Activated T-cell treated with anti-CD3 and anti-CD28 coated beads for 4 hours (primary cell): ENCODE measurements at places on chromosomes 2 and 18.

GRCh38 chr18:34659579-34660517, 50.2 kb upstream of the DTNA start:
- no peak for DNase-seq

DNA sequence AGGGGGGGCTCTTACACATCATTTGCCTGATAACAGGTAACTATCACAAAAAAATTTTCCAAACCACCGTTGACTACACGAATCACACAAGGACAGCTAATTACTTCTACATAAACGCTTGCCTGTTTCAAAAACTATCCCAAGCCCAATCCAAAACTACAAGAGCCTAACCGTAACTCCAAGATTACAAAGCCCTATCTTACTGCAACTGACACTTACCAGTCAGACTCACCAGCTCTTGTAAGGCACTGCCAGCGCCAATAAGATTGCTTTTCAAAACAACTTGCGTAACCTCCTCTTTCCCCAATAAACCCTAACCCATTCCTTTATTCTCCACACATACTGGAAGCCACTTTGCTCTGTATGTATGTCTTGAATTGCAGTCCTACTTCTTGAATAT, 148.4 kb downstream of the NBAS start:
- no peak for DNase-seq

DNA sequence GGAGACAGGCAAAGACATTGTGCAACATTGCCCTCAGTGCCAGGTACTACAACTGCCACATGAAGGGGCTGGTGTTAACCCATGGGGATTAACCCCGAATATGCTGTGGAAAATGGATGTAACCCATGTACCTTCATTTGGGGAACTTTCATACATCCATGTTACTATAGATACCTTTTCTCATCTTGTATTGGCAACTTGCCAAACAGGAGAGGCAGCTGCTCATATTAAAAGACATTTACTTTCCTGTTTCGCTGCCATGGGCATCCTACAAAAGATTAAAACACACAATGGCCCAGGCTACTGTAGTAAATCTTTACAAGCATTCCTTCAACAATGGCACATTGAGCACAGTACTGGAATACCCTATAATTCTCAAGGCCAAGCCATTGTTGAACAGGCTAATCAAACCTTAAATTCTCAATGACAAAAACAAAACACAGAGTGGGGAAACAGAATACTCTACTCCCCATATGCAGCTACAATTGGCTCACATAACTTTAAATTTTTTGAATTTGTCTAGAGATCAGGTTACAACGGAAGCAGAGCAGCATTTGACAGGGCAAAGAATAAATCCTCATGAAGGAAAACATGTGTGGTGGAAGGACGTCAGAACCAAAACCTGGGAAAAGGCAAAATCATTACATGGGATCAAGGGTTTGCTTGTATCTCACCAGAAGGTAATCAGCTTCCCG, 1723.5 kb upstream of the LRRTM1 start:
- no peak for DNase-seq

- DNase-seq = no peak
Observed at GRCh38 chr2:23589220-23589647, 204.3 kb downstream of the KLHL29 start.

- DNase-seq = no peak
Observed at GRCh38 chr2:106694964-106695470, 190.9 kb downstream of the ST6GAL2 start.

DNA sequence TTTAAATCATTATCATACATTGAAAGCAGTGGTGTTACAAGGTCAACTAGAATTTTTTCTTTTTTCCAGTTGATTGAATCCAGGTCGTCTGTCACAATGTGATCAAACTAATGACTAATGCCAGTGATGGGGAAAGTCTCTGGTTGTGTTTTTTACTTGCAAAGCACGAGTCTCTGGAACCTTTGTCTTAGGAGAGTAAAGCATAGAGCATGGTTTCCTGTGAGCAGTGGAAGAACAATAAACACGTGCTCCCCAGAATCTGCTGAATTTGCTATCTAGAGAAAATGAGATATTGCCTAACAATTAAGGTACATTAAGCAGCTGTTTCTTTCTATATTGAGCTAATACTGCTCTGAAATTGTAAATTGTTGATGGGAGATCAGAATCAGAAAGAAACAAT, 1332.4 kb upstream of the TMEFF2 start:
- DNase-seq = no peak

DNA sequence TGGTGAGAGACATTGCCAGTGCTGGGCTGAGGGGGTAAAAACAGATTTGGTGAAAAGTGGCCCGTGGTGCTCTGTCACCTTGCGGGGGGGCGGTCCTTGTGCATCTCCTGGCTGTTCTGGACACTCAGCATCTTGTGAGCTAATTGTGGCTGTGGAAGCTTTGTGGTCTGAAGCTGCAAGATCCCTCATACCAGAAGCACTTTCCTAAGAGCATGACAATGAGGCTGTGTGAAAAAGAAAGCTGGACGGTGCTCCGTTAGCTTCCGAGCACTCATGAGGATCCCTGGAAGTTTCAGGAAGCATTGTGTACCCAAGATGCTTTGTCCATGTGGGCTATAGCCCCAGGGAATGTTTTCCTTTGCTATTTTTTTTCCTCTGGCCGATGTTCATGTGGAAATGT, 74.5 kb downstream of the CABLES1 start:
- DNase-seq = no peak

GRCh38 chr2:181438261-181438660, 18.9 kb upstream of the ITGA4 start:
- no peak for DNase-seq

DNA sequence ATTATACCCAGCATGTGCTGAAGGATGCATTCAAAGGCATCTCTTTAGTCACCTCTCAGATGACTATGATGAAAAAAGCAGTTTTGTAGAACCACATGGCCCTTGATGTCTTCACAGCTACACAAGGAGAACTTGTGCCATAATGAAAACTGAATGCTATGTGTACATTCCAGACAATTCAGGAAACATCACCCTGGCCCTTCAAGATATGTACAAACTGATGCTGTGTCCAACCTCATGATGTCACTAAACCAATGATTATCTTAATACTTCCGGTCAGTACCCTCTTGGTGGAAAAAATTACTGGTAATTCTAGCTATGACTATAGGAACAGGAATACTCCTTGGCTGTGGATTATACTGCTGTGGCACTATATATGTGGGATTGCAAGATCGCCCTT, 20.0 kb downstream of the DUSP11 start:
- DNase-seq = no peak

DNA sequence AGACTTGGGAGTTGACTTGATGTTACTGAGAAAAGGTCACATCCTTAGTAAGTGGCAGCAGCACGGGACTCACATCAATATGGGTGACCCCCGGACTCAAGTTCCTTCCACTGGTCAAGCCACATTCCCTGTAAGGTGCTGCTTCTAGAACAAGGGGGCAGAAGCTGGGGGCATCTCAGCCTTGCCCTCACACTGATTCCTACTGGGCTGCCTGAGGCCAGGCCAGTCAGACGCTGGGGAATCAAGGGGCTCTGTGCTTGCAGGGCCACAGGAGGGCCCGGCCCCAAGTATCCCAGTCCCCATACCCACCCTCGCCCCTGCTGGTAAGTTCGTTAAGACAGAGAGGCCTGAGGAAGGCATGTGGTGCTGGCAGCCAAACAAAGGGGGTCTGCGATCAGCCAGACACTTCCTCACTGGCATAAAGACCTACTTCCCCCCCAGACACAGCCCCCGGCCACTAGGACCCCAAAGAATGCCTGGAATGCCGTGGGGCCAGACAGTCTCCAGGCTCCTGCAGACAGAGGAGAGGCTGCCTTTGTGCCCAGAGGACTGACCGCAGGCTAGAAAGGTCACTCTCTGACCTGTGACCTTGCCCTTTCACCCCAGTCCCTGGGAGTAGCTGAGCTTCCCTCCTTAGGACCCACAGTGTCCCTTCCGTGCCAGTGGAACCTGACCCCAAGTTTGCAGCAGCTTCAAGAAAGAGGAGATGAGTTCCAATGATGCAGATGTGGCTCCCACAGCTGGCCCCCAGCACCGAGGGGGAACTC, 83.6 kb downstream of the HS1BP3 start:
- DNase-seq = no peak

GRCh38 chr2:197077336-197077735, 150.8 kb upstream of the PGAP1 start:
- DNase-seq = no peak

- DNase-seq = peak; percentile 1
Observed at GRCh38 chr2:156589381-156590079, 153.4 kb downstream of the GPD2 start.

- no peak for DNase-seq
Observed at GRCh38 chr2:137521653-137522619, 442.3 kb upstream of the HNMT start.

DNA sequence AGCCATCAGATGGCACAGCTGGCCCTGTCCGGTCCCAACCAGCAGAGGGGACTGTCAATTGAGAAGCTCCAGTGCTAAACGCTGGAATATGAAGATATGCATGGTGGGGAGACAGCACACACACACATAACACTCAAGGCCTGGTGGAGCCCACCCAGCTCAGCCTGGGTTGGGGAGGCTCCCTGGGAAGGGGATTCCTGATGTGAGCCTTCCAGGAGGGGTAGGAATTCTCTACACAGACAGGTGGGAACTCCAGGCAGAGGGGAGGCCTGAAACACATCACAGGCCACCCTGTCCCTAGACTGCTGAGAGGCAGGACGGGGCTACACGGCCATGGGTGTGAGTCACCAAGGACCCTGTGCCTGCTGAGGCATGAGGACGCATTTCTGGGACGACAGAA, 49.4 kb upstream of the SH3RF3 start:
- DNase-seq = no peak

DNA sequence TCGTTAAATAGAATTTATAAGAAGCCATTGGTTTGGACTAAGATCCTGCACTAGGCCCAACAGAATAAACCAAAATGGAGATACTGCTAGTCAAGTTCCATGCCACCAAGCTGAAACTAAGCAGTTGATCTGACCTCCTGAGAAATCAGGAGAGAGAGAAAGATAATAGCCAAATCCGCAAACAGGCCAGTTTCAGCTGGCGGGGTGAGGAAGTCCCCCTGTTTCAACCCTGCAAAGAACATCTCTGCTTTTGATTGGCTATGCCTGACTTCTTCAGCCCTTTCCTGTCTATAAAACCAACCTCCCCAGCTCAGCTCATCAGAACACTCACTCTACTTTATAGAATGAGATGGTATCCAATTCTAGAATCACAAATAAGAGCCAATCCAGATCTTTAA, 543.3 kb upstream of the ID2 start:
- no peak for DNase-seq

DNA sequence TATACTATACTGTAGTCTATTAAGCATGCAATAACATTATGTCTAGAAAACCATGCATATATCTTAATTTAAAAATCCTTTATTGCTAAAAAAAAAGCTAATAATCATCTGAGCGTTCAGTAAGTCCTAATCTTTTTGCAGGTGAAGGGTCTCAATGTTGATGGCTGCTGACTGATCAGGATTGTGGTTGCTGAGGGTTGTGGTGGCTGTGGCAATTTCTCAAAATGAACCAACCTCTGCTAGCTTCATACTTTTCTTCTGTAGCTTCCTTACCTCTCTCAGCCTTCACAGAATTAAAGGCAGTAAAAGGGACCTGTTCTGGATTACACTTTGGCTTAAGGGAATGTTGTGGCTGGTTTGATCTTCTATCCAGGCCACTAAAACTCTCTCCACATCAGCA, 235.8 kb downstream of the NBAS start:
- no peak for DNase-seq

DNA sequence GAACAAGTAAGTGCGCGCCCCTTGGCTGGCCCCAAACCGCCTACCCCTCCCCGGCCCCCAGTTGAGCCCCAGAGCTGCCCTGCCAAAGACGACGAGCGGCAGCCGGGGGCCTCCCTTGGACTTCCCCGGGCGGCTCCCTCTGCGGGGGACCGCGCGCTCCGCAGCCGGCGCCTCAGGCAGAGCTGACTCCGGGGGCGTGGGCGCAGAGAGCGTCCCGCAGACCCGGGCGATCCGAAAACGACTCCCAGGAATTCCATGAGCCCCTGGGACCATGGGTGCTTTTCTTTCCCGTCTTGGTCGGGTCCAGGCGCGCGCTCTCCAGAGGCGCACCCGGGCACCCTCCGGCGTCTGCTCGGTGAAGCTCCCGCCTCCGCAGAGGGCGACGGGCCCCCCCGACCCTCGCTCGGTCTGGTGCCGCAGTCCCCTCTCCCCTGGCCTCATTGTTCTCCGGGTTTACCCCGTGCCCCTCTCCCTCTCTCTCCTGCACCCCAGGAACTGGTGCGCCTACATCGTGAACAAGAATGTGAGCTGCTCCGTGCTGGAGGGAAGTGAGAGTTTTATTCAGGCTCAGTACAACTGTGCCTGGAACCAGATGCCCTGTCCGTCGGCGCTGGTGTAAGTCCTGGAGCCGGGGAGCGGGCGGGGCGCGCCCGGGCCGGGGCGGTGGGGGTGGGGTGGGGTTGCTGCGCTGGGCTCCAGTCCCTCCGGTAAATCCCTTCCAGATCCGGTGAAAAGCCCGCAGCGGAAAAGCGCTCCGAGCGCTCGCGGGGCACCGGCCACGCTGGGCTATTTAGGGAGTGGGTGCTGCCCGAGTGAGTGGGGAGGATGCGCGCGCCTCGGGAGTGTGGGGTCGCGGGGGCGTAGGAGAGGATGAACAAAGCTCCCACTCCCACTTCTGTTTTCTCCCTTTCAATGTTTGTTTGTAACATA, 776 bp downstream of the EMILIN2 start:
- DNase-seq = peak; percentile 14

DNA sequence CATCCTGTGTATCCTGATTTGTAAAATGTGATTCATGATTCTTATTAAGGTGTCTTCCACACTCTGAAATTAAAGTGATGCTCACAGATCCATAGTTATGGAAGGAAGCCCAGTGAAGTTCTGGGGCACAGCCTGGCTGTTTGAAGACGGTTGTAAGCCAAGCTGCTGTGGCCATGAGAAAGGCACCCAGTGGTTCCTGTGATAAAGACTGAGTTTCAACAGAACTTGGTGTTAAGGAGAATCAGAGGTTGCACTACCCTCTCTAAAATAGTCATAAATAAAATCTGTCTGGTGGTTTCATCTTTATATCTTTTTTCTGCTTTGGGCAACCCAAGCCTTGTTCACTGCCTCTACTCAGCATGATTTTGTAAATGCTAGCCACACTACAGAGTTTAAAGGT, 32.2 kb upstream of the SPOPL start:
- no peak for DNase-seq

GRCh38 chr2:199804831-199805230, 46.2 kb downstream of the FTCDNL1 start:
- no peak for DNase-seq

- DNase-seq = no peak
Observed at GRCh38 chr2:133434959-133435668, 133.1 kb downstream of the NCKAP5 start.

GRCh38 chr2:3349211-3349693, 28.4 kb downstream of the EIPR1 start:
- DNase-seq = no peak

- DNase-seq = no peak
Observed at GRCh38 chr2:17892770-17893534, 14.5 kb downstream of the KCNS3 start.

- DNase-seq = no peak
Observed at GRCh38 chr2:134774786-134775641, 56.2 kb upstream of the TMEM163 start.
